CD4-positive, alpha-beta T cell treated with Interleukin-4 for 4 hours (primary cell): ENCODE measurements at places on chromosomes 12 and 14.

DNA sequence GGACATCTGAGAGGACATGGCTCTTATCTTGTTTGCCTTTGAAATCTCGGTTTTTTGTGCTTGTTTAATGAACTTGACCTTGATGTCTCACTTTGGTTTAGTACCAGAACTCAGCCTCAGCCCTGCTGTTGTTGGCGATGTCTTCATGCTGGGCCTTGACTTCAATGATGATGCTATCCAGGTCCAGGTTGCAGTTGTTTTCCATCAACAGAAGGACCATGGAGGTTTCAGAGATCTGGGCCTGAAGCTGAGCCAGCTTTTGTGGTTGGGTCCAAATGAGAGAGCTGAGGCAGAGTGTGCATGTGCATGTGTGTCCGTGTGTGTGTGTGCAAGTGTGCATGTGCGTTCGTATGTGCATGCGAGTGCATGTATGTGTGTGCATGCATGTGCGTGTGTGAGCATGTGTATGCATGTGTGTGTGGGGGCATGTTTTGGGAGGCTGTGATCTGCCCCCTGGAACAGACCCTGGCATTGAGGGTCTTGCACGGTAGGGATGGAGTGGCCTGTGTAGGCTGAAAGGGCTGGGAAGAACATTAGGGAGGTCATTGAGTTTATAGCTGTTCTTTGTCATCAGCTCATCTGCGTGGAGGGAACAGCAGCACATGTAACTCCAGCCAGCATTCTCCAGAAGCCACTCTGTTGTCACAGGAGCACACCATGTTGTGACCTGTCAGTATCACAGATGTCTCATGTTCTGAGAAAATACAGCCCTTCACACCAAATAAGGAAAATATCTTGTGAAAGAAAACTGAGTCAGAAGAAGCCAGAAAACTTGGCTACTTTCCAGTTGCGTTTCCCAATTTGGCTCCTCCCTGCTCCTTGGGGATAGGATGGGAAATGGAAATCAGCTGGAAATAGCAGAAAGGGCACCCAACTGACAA is 10.0 kb upstream of the KRT82 start:
- DNase-seq = no peak

- DNase-seq = no peak
Measured at GRCh38 chr12:58452546-58452945, 467.8 kb downstream of the LRIG3 start.

DNA sequence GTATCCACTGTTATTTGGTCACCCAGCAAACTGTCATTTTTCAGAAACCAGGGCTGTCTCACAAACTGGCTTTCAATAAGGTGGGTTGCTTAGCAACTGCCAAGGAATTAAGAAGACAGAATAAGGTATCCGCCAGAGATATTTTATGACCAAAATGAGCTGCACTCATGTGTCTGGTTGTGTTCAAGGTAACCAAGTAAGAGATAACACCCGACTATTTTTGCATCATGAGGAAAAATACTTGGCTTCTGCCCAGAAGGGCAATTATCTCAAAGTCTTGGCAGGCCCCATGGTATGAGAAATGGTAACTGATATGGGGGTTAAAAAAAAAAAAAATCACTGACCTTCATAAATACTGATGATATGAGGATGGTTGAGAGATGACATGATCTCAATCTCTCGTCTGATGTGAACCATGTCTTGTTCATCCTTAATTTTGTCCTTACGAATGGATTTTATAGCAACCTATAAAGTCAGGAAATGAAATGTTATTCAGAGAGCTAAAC is 32.6 kb downstream of the NUAK1 start:
- no peak for DNase-seq

DNA sequence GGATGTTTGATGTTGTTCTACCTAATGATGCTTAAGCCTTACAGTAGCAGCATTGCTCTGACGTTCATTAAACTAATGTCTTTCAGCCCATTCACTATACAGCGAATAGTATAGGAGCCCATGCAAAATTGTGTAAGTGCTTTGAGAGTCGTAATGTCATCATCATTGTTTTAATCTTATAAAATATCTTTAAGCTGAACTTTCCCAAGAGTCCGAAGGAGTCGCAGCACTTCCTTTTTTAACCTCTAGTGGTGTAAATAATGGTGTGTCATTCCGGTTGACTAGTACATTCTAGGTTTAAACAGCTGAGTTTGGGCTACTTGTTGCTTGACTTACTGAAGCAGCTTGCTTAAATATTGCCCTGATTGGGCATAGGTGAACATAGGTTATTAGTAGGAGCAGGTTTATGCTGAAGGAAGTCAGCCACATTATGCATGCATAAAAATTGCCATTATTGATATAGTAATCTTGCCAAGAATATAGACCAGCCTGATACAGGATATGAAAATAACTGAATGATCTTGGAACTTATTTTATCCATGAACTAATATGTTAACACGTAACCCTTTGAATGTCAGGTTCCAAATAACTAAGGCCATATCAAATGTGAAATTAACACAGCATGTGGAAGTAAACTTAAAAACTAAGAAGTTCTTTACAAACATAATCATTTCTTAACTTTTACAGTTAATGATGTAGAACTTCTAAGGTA is 2.6 kb downstream of the WNK1 start:
- DNase-seq = peak; percentile 83

DNA sequence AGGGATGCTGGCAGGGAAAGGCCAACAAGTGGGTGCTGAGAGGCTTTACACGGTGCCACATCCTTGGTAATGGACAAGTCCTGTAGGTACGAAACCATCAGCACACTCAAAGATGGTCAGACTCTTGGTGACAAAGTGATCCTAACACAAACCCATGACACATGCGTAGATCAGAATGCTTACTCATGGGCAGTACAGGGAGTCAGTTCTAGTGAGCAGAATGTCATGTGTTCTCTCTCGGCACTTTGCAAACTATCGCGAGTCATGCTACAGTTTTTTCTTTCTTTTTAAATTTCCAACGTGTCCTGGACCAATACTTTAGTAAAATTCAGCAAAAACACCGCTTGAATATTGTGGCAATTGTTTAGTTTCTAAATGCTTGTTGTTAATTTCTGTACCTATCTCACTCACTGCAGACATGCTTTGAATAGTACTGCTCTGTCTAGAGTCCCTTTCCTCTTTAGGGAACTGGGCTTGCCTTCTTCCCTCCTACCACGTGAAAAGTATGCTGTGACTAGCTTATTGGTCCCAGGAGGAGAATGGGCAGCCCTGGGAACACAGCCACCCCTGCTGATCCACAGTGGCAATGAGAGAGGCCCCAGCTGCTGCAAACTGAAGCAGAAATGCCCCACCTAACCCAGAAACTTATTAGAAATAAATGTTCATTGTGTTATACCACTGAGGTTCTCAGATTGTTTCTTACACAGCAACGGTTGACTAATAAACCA is 62.4 kb downstream of the UBR7 start:
- DNase-seq = no peak
